SHP77 treated with DMSO at 0.1 percent for 48 hours (cell line): ENCODE measurements at places on chromosomes 1 and 21.
A peak's percentile ranks its signal among the peaks of the same experiment; 100 is the strongest.

DNA sequence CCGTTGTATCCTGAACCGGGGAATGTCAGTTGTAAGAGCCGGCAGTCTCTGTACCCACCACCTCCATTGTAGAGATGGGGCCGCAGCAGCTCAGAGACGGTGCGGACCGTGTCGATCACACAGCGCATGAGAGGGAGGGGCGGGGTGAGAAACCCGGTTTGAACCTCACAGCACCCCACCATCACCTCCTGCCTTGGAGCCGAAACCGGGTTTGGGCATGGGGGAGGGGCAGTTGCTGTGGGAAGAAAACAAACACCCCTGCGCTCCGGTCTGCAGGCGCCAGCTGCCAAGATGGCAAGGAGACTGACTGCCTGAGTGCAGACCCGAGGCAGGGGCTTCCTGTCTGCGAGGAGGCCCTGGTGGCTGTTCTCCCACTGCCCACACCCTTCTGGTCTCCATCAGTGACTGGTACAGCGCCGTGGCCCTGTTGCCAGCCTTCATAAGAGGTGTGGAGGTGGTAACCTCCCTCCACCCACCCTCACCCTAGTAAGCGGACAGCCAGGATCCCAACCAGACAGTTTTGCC, 69.2 kb upstream of the SSBP3 start:
- DNase-seq = peak; percentile 18

DNA sequence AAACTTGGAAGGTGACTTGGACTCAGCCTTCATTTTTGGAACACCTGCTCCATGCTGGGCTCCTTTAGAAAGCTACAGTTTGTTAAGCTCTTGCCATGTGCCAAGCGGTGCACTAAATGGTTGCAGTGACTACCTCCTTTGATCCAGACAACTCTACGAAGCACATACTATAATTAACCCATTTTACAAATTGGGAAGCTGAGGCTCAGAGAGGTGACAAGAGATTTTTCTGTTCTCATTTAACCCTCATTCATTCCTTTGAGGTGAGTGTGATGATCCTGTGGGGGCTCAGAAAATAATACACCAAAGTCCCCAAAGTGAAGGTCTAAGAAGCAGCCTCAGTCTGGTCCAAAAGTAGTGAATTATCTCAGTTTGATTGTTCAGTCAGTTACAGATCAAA, 1.6 kb upstream of the PAQR7 start:
- no peak for DNase-seq

GRCh38 chr21:42042651-42043050, 28.5 kb upstream of the UMODL1 start:
- no peak for DNase-seq

DNA sequence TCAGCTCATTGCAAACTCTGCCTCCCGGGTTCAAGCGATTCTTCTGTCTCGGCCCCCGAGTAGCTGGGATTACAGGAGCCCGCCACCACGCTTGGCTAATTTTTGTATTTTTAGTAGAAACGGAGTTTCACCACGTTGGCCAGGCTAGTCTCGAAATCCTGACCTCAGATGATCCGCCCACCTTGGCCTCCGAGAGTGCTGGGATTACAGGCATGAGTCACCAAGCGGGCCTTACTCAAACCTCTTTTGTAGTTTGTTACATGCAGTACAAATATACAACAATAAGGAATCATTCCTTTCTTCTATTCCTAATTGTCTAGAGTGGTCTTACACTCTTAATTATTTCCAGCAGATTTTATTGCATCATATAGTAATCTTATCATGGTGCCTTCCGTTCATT, 16.6 kb downstream of the SPATA17 start:
- no peak for DNase-seq

- no peak for DNase-seq
These were observed 271.6 kb downstream of the PBX1 start for GRCh38 chr1:164830628-164831027.
